ENCODE measurements at places on chromosomes 1 and 21.
A peak's percentile ranks its signal among the peaks of the same experiment; 100 is the strongest.

- no peak for DNase-seq
Observed at GRCh38 chr1:186987065-186987464, 158.3 kb downstream of the PLA2G4A start.

DNA sequence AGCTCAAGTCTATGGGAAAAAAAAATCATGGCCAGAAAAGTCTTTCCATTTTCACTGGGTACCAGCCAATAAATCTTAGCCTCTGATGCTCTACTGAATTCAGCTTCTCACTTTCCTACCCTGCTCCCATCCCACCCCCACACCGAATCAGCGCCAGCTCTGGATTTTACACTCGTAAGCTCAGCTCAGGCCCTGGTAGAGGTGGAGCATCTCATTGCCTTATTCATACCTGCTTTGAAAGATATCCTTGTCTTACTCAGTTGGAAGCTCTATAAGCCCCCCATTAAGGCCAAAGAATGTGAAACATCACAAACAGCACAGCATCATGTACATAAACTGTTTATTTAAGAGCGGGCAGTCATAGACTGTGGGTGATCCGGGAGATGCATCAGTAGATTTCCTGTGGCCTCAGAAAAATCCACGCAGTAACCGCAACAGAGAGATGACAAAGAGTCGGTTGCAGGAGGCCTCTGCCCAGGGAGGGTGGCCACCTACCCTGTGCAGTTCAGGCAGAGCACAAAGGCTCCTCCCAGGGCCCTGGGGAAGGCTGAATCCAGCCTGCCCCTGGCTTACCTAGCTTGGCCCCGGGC lies 36.4 kb upstream of the ETS2 start:
- DNase-seq = no peak

DNA sequence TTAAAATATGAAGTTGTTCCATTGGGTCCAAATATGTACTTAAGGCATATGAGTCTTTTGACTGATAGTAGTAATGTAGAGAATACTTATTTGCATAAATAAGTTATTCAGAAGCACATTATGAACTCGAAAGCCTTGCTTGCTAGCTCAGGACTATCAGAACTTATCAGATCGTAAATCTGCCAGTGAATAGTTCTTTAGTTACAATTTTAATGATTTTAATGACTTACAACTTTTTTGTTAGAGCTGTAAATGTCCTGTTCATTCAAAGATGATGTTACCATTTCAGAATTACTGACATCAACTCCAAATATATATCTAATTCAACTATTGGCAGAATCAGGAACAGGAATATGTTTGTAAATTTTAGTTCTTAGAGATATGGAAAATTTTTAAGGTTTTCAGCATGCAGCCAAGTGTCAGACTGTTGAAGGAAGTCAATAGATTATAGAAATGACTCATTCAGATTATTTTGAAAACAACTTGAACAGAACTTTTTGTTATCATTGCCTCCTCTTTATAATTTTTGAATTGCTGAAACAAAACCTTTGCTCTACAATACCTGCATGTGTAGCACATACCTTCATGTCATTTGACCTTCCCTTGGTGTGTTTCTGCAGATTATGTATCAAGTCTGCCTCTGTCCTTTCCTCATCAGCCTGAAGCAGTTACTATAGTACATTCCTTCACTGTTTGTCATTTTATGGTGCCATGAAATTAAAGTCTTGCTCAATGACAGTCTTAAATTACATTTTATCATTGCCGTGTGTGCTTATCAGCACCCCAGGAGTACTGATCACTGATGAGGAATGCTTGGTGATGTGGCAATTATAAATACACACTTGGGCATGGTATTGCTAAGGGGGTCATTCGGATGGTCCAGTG lies 44.9 kb downstream of the LRRC8D start:
- peak; percentile 94 for DNase-seq

DNA sequence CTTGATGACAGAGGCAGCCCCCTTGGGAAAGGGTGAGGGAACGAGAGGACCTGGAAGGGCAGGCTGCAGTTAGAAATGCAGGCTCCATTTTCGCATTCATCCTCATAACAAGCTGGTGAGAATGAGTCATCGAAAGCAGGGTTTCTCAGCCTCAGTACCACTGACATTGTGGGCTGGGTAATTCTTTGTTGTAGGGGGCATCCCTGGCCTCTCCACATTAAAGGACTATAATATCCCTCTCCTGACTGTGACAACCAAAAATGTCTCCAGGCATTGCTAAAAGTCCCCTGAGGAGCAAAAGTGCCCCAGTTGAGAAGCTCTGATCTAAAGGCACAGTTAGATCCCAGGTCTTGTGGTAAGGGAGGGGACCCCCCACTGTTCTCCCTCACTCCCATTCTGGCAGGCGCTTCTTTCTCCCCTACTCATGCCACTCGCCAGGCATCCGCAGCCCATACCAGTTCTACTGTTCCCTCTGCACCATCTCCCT lies 20.4 kb downstream of the KCNN3 start:
- DNase-seq = no peak

DNA sequence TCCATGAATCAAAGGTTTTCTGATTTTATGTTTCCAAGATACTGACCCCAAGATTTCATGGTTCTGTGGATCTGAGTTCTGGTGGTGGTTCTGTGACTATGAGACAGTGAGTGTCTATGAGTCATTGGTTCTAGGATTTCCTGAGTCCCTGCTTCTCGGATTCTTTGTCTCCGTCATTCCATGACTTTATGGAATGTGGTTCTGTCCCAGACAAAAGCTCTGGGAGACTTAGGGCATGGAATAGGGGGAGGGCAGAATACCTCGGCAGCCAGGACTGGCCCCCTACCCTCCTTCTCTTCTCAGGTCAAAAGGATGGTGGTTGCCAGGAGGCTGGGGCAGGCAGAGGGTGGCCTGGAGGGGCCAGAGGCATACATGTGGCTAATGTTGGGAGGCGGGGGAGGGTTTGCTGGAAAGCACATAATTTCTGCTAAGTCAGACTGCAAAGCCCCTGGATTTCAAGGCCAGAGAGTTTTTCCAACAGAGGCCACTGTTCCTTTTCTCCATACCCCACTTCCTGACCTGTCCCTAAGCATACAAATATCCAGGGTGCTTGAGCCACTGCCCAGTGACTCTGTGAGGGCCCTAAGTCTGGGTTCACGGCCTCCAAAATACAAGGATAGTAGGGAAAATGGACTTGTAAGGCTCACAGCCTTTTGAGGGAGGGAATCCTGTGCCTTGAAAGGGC lies 17.2 kb downstream of the CDCP2 start:
- no peak for DNase-seq

- DNase-seq = no peak
Observed at GRCh38 chr1:29394521-29395225, 158.4 kb downstream of the PTPRU start.

- DNase-seq = no peak
Observed at GRCh38 chr1:167880580-167881021, 33.3 kb downstream of the ADCY10 start.

DNA sequence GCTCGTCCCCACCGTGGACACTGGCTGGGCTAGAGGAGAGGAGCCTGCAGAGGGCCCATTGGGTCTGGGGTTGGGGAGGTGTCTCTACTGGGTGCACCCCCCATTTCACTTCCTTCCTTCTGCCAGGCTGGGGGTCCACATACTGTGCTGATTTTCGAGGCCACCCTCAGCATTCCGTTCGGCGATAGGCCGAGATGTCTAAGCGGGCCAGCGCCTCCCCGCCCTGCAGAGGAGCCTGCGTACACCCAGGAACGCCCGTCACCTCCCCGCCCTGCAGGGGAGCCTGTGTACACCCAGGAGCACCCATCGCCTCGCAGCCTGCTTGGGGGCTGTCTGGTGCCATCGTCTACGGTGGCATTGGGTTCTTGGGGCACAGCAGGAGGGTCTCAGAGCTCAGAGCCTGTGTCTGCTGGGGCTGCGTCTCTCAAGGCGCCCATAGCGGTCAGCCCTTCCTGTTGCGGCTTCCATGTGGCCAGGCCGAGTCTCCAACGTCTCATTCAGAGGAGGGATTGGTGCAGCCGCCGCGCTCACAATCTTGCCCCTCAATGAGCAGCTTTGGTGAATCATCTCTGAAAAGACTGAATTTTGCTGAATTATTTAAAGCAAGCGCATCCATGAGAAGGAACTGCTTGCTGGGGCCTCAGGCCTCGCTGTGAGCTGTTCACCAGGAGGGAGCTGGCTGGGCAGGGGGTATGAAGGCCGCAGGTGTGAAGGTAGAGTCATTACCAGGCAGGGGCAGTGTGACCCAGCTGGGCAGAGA lies 30.7 kb upstream of the AGPAT3 start:
- no peak for DNase-seq

DNA sequence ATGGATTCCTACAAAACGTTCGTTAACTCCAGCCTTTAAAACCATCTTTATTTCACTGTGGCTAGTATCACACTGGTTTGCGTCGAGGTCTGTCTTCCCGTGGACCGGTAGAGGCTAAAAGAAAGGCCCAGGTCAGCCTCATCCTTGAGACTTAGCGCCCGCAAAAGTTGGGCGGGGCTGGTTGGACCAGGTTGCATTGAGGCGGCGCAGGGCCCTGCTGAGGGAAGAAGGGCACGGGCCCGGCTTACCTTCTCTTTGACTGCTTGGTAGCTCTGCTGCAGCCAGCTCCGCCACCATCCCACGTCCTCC lies 455 bp downstream of the BSDC1 start:
- DNase-seq = peak; percentile 20

GRCh38 chr1:44684525-44684924 lies 10.0 kb downstream of the ARMH1 start:
- no peak for DNase-seq

DNA sequence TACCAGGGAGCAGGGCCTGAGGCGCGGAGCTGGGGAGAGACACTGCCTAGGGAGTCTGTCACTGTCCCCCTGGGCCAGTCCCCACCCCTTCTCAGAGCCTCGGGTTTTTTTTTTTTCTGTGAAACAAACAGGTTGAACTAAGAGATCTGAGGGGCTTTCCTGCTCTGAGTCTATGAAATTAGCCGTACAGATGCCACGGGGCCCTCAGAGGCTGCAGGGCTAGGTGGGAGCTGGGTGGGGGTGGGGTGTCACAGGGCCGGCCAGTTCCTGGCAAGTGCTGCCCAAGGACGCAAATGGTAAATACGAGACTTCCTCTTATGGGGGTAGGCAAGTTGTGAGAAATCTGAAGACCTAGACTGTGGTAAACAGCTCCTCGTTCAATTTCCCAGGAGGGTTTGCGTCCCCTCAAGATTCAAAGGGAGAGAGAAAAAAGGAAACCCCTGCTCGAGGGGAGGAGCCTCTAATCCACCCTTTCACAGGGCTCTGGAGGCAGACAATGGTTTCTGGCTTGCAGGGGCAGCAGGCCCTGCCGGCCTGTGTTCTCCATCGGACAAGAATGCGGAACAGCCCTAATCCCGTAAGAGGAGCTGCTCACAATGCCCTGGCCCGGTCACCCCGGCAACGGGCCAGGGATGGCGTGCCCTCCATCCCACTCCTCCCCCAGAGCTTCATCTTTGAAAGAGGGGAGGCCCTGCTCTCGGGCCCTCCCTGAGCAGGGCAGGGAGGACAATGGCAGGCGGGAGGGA lies 7.8 kb downstream of the NUAK2 start:
- peak; percentile 60 for DNase-seq

- DNase-seq = peak; percentile 11
Observed at GRCh38 chr1:150127868-150128267, 21.8 kb upstream of the PLEKHO1 start.

DNA sequence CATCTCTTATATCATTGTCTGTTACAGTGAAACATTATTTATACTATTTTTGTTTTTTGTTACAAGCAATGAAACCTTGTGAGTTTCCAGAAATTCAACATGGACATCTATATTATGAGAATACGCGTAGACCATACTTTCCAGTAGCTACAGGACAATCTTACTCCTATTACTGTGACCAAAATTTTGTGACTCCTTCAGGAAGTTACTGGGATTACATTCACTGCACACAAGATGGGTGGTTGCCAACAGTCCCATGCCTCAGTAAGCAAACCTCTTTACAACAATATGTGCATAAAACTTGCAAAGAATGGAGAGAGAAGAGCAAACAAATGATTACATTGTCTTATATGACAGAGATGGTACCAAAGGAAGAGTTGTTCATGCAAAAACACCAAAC lies 22.4 kb downstream of the CFHR4 start:
- peak; percentile 7 for DNase-seq

- DNase-seq = no peak
Observed at GRCh38 chr1:240835291-240835690, 223.3 kb upstream of the GREM2 start.

DNA sequence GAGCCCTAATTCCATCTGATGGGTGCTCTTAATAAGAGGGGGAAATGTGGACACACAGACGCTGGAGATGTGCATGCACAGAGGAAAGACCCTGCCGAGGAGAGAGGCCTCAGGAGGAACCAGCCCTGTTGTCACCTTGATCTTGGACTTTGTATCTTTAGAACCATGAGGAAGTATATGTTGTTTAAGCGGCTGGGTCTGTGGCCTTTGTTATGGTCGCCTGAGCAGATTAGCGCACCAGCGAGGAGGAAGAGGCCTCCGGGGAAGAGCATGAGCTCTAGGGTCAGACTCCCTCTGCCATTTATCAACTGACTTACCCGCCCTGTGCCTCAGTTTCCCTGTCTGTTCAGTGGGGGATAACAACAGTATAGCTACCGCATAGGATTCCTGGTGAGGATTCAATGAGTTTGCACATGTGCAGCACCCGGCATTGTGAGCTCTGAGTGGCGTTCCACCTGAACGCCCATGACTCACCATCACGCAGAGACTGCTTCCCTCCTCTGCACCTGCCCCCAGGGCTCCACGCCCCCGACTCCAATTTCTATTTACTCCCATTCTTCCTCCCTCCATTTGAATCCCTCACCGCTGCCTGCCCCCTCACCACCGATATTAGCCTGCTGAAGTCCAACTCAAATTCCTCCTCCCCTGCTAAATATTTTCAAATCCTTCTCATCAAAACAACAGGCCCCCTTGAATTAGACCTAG lies 67.2 kb downstream of the ATP5PO start:
- DNase-seq = peak; percentile 78

DNA sequence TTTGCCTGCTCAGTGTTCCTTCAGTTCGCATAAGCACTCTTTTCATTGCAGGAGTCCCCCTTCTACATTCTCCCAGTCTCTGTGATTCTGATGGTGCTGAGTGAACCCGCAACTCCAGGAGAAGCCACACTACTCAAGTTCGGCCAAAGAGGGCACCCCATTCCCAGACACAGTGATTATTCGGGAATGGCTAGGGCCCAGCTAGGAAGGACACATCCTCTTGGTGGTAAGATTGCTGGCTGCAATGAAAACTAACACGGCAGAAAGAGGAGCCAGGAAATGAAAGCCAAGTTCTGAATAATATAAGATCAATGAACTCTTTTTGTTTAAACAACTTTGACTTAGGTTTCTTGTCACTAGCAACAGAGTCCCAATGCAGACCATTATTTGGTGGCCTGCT lies 14.9 kb downstream of the CREG1 start:
- no peak for DNase-seq

- DNase-seq = peak; percentile 62
Observed at GRCh38 chr1:43934101-43934985, 742 bp downstream of the ARTN start.

GRCh38 chr1:6322161-6322560 lies 61.3 kb upstream of the GPR153 start:
- peak; percentile 17 for DNase-seq

GRCh38 chr1:67213164-67213563 lies 46.9 kb downstream of the IL23R start:
- DNase-seq = peak; percentile 37

- peak; percentile 98 for DNase-seq
Observed at GRCh38 chr1:241608379-241609033, 31.7 kb downstream of the CHML start.

Data from bronchial epithelial cell (primary cell).